ENCODE measurements at places on chromosomes 12 and 14.

GRCh38 chr12:62841846-62842245, 93.1 kb downstream of the PPM1H start:
- no peak for DNase-seq

GRCh38 chr14:77275601-77276017, 4.6 kb upstream of the NGB start:
- no peak for DNase-seq

- no peak for DNase-seq
Observed at GRCh38 chr14:104284636-104285507, 146.5 kb downstream of the KIF26A start.

- no peak for DNase-seq
Observed at GRCh38 chr14:67719866-67720265, 18.2 kb downstream of the RDH12 start.

DNA sequence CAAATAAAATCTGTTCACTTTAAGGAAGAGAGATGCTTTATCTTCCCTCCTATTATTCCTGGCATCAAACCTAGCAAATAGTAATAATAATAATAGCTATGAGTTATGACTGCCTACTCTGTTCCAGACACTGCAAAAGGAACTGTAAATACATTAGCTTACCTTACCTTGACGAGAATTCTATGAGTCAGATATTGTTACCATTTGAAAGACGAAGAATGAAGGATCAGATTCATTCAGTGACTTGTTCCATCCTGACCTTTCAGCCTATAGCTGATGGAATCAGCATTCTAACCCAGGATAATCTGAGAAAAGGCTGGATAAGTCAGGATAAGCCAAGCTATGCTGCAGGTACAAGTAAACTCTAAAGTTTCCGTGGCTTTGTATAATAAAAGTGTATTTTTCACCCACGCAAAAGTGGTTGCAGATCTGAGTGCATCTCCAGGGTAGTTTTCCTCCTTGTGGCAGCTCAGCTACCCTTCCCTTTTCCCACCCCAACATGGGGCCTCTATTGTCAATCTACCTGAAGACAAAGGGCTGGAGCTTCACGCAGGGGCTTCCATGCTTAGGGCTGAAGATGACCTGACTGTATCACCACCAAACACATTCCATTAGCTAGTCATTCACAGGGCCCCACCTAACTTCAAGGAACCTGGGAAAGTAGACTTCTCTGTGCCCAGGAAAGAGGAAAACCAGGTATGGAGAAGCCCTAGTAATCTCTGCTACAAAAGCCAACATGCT, 57.2 kb upstream of the CCND2 start:
- no peak for DNase-seq

GRCh38 chr12:1947081-1947480, 28.6 kb upstream of the CACNA2D4 start:
- no peak for DNase-seq

DNA sequence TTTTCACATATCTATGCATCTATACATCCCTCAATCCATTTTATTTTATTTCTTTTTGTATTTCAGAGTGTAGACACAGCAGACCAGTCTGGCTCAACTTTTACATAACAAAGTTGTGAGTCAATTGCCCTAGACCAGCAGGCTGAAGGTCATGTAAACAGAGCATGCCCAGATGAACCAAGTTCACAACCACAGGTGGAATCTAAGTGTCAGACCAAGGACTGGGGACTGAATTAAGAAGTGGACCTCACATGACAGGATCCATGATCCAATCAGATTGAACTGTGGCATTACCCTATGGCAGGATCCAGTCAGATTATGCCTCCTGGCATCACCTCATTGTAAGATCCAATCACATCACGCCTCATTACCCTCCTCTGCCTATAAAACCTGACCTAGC, 455.8 kb downstream of the SOX5 start:
- no peak for DNase-seq

DNA sequence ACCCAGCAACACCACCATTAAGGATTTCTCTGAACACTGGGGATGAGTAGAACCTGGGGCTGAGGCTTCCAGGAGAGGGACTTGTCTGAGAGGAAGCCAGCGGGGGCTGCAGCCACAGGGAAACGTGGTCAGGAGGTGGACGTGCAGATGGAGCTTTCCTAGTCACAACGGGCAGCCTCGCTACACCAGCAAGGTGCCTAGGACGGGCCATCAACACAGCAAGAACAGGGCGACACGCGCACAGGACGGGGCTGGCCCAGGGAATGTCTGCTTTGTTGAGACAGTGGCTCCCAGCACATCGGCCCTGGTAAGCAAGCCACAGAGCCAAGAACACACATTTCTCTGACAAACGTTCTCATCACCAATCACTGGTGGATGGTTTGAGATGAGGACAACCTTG, 25.3 kb downstream of the ANKLE2 start:
- DNase-seq, result no peak

- DNase-seq, result no peak
Observed at GRCh38 chr14:21505012-21505553, 6.1 kb downstream of the METTL3 start.

DNA sequence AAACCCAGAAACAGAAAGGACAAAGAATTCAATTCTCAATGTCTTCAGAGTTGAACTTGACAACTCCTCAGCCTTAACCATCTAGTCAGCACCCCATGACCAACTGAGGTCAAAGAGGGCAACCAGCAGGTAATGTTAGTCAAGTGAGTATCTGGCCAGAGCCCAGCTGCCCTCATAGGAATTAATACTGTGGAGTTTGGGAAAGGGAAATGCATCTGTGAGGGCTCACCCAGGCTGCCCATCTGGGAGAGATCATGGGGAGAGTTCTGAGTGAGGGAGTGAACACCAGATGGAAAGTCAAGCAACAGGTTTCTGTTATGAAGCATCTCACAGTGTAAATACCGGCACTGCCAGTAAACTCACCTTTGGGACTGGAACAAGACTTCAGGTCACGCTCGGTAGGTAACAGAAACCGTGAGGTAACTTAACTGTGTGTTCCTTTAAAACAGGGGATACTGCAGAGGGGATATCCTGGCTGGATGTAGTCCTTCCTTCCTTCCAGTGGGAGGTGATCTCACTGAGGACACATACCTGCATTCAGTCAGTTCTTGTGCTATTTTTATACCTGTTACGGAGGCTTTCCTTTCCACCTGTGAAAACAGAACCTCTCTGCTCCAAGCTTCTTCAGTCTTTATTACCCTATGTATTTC, 94.4 kb downstream of the DAD1 start:
- no peak for DNase-seq

DNA sequence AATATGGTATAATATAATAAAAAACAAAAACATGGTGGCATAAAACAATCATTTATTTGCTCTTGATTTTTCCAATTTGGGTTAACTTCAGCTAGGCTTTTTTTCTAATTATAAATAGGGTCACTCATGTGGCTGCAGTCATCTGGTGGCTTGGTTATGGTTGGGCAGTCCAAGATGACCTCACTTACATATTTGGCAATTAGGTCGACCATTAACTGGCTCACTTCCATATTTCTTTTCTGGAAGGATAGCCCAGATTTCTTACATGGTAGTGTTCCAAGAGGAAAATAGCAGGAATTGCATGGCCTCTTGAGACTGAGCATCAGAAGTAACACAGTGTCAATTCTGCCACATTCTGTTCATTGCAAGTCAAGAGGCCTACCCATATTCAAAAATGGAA, 153.4 kb downstream of the FUT8 start:
- DNase-seq, result no peak

GRCh38 chr14:68958553-68958952, 20.5 kb downstream of the ACTN1 start:
- DNase-seq, result no peak

GRCh38 chr12:2453076-2453760, 341.6 kb upstream of the FKBP4 start:
- DNase-seq, result no peak

DNA sequence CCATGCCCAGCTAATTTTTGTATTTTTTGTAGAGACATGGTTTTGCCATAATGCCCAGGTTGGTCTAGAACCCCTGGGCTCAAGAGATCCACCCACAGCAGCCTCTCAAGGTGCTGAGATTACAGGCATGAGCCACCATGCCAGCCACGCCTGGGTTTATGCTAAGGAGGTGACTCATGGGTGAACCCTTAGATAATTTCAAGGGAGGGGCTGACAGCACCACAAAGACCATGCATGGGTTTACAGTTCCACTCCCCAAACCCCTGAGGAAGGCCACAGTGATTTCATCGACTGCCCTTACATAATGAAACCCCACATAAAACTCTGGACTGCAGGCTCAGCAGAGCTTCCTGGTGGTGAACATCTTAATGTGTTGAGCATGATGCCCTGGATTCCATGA, 33.7 kb downstream of the TMEM132D start:
- no peak for DNase-seq

- peak; percentile 51 for DNase-seq
Observed at GRCh38 chr12:6612247-6612646, 5.1 kb upstream of the CHD4 start.

DNA sequence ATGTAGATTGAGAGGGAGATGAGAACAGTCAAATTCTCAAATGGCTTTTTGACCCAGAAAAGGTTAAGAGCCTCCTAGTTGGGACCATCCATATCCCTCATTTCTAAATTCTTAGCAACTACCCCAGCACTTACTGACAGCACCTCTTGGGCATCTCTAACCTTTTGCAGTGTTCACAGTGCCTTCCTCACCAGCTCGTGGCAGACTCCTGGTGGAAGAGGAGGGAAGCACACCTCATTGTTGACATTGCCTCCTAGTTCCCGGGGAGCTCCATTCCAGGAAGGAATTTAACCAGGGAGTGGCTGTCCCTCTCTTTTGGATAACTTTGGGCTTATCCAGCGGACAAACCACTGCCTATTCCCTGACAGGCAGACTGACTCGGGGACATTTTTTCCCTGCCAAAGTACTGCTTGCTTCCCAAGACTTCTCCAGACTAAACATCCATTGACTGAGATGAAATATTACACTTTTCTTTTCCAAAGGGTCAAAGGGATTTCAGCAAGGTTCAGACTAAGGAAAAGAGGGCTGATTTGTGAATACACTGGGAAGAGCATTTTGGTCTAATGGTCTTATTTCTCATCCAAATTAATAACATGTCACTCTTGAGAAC, 9.0 kb upstream of the OR6J1 start:
- DNase-seq, result peak; percentile 26

DNA sequence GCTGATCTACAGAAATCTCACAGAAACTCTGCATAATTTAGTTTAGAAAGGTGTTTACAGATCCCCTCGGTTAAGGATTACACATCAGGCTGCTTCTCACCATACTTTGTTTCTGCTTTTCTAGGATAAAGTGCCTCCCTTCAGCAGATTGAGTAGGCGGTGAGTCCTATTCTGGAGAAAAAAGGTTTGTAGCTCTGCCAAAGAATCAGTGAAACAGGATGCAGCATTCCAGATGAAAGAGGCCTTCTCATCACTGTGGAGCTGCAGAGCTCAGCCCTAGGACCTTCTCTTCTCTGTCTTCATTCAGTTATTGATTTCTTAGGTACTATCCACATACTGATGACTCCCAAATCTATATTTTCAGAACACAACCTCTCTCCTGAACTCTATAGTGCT, 155.5 kb upstream of the KRR1 start:
- DNase-seq, result no peak

DNA sequence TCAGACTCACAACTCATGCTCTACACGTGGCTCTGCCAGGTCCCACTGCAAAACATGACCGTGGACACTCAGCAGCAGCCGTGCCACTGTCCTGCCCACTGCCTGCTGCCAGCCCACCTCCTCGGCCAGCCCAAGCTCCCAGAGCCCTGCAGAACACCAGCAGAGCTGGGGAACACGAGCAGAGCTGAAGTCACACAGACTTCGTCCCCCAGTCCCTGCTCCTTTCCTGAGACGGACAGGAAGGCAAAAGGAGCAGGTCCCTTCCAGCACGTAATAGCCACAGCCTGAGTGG, 152.1 kb downstream of the DPF3 start:
- DNase-seq, result no peak

DNA sequence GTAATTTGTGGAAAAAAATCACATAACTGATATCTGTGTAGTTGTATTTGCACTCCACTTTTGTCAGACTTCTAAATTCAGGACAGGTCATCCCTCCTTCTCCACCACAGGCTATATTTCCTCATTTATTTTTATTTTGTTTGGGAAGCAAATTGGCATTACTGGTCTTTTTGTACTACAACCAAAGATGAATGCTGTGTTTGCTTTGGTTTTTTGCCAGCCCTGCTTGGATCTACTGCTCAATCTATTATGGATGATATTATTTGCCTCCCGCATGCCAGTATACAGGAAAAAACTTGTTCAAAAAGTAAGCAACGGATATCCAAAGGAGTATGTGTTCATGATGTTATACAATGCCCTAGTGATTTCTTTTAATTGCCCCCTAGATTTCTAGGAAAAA, 948.8 kb downstream of the TRHDE start:
- no peak for DNase-seq

- no peak for DNase-seq
Observed at GRCh38 chr12:14694145-14694714, 2.2 kb downstream of the GUCY2C start.

DNA sequence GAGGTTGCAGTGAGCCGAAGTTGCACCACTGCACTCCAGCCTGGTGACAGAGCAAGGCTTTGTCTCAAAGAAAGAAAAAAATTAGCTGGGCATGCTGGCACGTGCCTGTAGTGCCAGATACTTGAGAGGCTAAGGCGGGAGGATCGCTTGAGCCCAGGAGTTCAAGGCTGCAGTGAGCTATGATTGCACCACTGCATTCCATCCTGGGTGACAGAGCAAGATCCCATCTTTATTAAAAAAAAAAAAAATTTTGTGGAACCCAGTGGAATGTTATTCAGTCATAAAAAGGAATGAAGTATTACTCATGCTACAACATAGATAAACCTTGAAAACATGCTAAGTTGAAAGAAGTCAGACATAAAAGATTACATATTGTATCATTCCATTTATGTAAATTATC, 8.3 kb upstream of the ERBB3 start:
- DNase-seq, result no peak

Data from CD4-positive, CD25-positive, alpha-beta regulatory T cell (primary cell).